Tibial nerve (tissue), 4 donors: ENCODE measurements at places on chromosomes 7 and 10.

DNA sequence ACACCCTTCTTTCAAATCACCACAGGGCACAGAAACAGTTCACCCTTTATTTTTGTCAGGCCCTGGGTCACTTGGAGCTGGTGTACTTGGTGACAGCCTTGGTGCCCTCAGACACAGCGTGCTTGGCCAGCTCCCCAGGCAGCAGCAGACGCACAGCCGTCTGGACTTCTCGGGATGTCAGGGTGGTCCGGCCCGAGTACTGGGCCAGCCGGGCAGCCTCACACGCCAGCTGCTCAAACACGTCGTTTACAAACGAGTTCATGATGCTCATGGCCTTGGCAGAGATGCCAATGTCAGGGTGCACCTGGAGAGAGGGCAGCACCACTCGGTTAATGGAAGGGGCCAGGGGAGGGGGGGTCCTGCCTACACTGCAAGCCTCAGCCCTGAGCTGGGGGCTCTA, 2.5 kb downstream of the H2BK1 start:
- no peak for DNase-seq

- DNase-seq, result no peak
Observed at GRCh38 chr10:123269675-123270074, 115.5 kb downstream of the BUB3 start.

DNA sequence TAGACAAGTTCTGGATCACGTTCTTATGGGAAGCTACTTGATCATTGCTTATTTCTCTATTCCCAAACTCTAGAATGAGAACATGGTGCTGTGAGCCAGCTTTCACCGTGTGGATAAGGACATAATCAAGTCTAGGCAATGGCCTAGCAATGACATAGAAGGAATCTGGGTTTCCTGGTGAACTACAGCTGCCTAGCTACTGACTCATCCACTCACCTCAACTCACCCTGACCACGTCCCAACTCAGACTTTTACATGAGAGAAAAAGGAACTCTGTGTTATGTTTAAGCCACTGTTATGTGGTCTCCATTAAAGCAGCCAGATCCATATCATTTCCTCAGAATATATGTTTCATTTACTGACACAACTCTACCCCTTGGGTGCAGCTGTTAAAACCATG, 18.8 kb upstream of the MET start:
- no peak for DNase-seq

GRCh38 chr10:10492420-10492819, 525.3 kb upstream of the CELF2 start:
- no peak for DNase-seq

- DNase-seq, result no peak
Observed at GRCh38 chr10:24206926-24207325, 2.0 kb upstream of the KIAA1217 start.

GRCh38 chr10:128875956-128876736, 590.9 kb upstream of the MGMT start:
- DNase-seq, result no peak

- no peak for DNase-seq
Observed at GRCh38 chr7:132100981-132101380, 475.3 kb downstream of the PLXNA4 start.

- DNase-seq, result peak; percentile 23
Observed at GRCh38 chr7:102914585-102914984, 1.8 kb downstream of the LRRC17 start.

- DNase-seq, result no peak
Observed at GRCh38 chr7:130886438-130887135, 152.6 kb upstream of the KLF14 start.

GRCh38 chr10:87646192-87646909, 13.3 kb upstream of the PAPSS2 start:
- no peak for DNase-seq

- DNase-seq, result no peak
Observed at GRCh38 chr10:112313911-112314310, 30.7 kb downstream of the TECTB start.

- DNase-seq, result no peak
Observed at GRCh38 chr7:99473315-99473596, 566 bp downstream of the ZNF789 start.

GRCh38 chr7:151727579-151728285, 149.2 kb downstream of the PRKAG2 start:
- peak; percentile 77 for DNase-seq

GRCh38 chr10:15550950-15551349, 168.8 kb downstream of the ITGA8 start:
- DNase-seq, result no peak

- DNase-seq, result no peak
Observed at GRCh38 chr7:17031906-17032551, 150.2 kb upstream of the AGR3 start.

GRCh38 chr10:97511711-97512440, 13.2 kb downstream of the UBTD1 start:
- no peak for DNase-seq

DNA sequence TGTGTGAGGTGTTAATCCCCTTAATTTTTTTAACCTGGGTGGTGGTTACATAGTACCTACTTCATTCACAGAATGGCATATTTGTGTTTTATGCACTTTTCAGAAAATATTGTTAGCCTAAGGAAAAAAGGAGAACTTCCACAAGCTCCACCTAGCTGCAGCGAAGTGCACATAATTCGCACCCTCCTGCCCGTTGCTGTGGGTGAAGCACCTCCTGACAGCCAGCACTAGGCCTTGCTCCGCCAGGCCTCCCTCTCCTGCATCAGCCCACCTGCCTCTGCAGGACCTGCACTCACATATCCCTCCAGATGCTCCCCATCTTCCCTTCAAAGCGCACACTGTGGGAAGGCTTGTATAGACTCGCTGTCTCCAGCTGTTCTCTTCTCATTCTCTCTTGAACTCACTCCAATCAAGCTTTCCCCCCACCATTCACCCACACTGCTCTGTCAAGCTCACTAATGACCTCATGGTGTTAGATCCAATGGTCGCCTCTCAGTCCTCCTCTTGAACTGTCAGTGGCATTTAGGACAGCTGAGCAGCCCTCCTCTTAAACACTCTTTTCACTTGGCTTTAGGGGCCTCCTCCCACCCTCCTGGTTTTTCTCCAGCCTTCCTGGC, 20.7 kb upstream of the GRID1 start:
- no peak for DNase-seq

GRCh38 chr10:102523250-102524029, 19.7 kb downstream of the SUFU start:
- no peak for DNase-seq

- DNase-seq, result no peak
Observed at GRCh38 chr7:691361-692045, 35.0 kb upstream of the DNAAF5 start.

DNA sequence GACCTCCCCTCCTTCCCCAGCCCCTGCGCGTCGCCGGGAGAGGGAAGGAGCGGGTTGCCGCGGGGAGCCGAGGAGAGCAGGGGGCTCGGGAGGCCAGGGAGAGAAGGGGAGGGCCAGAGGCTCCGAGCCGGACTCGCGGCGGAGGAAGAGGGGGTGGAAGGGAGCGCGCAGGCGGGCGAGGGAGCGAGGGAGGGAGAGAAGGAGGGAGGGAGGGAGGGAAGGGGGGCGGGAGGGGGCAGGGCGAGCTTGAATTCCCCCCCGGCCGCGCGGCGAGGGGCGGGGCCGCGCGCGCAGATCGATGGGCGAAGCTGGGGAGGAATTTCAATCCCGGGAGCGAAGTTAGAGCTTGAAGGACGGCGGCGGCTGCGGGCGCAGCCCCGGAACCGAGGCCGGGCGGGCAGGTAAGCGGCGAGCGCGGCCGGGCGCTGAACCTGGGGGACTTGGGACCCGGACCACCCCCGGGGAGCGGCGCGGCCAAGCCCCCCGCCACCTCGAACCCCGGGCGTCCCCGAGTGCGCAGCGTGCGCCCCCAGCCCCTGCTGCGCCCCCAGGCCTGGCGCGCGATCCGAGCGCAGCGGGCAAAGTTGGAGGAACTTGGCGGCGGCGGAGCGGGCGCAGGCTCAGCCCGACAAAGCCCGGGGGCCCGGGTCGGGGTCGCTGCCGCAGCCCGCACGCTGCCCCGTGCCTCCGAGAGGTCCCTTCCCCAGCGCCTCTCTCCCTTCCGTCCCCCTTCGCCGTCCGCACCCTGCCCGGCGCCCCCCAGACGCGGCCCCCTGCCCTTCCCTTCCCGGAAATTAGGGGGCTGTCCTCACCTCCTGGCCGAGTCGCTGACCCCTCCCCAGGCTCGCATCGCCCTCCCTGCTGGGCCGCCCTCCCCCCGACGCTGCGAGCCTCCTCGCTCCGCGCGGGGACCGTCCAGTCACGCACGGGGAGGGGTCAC, at the start of gene ELFN1:
ELFN1 (plus strand) TSS at position 324 of the 940 bp plus-strand sequence. CDS start 74,320 bp downstream, outside the sequence.
- DNase-seq, result no peak

- DNase-seq, result no peak
Observed at GRCh38 chr7:139515266-139515665, 8.2 kb upstream of the CLEC2L start.

DNA sequence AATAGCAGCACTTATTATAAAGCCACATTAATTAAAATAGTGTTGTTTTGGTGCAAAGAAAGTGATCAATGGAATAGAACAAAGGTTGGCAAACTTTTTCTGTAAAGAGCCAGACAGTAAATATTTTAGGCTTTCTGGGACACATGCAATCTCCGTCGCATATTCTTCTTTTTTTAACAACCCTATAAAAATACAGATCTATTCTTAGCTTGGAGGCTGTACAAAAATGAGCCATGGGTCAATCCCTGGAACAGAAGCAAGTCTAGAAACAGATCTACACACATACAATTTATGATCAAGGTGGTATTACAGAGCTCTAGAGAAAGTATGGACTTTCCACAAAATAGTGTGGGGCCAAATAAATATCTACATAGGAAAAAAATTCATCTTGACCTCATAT, 71.8 kb downstream of the ARHGAP21 start:
- no peak for DNase-seq

- DNase-seq, result no peak
Observed at GRCh38 chr10:121113385-121113696, 262.2 kb downstream of the WDR11 start.

GRCh38 chr7:22184549-22185199, 172.3 kb downstream of the RAPGEF5 start:
- DNase-seq, result no peak

DNA sequence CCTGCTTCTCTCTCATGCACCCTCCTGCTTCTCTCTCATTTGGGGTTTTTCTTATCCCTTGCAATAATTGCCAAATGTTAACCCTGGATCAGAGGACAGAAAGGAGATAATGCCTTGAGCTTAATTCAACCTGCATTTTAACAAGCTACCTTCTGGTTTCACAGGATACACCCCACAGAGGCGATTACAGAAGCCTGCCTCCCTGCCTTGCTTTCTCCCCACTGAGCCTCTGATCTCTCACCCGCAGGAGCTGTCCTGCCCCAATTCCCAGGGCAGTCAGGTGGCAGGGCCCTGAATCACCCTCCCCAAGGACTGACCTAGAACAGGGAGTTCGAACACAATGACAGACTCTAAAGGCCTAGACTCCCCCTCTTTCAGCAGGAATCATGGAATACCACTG, 959.5 kb downstream of the GRID1 start:
- no peak for DNase-seq

GRCh38 chr10:72375173-72375572, 20.5 kb upstream of the DNAJB12 start:
- DNase-seq, result no peak

- DNase-seq, result no peak
Observed at GRCh38 chr10:19683356-19683755, 132.9 kb upstream of the PLXDC2 start.

DNA sequence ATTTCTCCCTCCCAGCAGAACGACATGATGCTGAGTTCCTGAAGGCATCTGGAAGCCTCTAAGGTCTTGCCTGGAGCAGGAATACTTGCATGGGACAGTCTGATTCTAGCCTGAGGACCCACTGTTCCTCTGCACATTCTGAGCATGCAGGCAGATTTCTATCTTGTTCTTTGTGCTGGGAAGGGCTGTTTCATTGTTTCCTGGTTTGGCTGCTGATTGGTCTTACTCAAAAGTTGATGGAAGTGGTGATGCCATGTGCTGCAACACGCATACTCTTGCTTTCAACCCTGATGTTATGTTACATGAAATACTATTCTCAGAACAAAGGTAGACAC, 307.0 kb downstream of the GATA3 start:
- no peak for DNase-seq

DNA sequence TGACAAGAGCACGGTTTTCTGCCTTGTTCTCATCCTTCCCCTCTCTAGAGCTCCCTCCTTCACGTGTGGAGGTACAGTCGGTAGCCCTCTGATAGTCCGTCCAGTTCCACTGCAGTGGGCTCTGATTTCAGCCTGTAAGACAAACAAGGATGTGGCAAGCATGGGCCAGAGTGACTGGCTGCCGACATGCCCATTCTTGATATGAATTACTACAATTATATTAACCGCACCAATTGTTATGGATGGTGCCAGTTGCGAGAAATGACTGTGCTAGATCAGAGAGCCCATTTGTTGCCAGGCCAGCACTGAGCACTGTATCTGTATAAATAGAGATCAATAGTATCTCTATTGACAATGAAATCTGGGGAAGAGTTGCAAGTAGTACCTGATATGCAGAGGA, 146.6 kb downstream of the CHN2 start:
- no peak for DNase-seq

GRCh38 chr10:58560068-58560467, 47.4 kb downstream of the BICC1 start:
- DNase-seq, result no peak

DNA sequence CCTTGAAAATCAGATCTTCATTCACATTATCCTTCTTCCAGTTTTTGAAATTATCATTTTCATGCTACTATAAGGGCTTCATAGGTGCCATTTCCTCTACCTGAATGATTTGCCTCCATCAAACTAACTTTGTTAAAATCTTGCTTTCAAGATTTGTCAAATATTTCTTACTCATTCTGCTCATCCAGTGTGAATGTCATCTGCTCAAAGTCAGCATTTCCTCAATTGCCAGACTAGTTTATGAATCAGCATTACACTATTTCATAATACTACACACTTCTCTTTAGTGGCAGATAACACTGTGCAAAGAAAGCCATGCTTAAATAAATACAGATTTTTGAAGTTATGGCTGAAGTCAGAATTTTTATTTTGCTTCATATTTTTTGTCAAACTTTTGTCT, 21.3 kb upstream of the LIPF start:
- DNase-seq, result no peak

DNA sequence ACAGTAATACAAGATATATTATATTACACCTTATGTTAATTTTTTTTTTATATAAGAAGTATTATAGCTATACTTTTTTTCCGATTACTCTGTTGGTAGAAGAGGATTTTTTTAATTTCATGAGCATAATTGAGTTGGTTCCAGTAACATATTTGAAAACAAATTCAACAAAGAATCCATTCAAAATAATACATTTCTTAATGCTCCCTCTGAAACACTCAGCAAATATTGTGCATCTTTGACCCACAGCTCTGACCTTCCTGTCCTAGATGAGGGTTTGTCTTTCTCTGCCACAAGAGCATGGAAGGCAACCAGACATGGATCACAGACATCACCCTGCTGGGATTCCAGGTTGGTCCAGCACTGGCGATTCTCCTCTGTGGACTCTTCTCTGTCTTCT, at the start of gene OR2A2:
OR2A2 (plus strand) TSS at position 301 of the 400 bp plus-strand sequence; CDS start at position 301, 0 bp downstream.
- DNase-seq, result no peak

GRCh38 chr10:82221601-82222149, 346.7 kb downstream of the NRG3 start:
- no peak for DNase-seq

- no peak for DNase-seq
Observed at GRCh38 chr7:92244808-92245486, 767 bp downstream of the KRIT1 start.

- no peak for DNase-seq
Observed at GRCh38 chr7:142516038-142516501, 233.2 kb upstream of the PRSS1 start.
